ENCODE measurements at places on chromosomes 3 and 15.

GRCh38 chr15:88615303-88616107 is 5.6 kb upstream of the AEN start:
- no peak for DNase-seq

- DNase-seq = no peak
These were observed 60.5 kb upstream of the ETV5 start for GRCh38 chr3:186169379-186169778.

DNA sequence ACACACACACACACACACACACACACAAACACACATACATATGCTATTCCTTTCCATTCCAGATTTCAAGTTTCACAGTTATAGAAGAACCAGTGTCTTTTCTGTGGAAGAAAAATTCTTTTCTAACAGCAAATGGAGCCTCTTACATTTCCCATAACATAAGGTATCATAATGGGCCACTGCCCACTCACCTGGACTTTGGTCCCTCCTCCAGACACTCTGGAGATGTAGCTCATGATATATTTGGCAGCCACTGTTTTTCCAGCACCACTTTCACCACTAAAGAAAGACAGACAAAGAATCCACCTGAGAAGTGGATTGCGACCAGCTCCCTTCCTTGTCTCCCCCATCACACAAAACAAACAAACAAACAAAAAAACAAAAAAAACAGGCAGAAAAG is 29.8 kb downstream of the LDHAL6B start:
- no peak for DNase-seq

DNA sequence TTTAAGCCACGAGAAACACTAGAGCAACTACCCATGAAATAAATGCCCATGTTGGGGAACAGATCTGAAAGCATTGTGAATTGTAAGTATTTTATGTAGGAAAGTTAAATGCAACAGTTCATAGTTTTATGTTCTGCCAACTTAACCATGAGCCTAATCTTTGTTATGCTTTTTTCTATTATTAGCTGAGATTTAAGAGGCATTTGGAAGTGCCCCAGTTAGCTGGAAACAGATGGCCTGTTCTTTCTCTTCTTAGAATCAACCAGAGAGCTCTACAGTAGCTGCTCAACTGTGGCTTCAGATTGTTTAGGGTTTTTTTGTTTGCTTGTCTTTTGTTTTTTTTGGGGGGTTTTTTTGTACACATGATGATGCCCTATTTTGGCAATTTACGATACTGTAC is 284.4 kb downstream of the KCNH8 start:
- DNase-seq = no peak

- DNase-seq = no peak
These were observed 144.1 kb downstream of the LRRK1 start for GRCh38 chr15:101063212-101063611.

- no peak for DNase-seq
These were observed 999 bp downstream of the INSYN1 start for GRCh38 chr15:73751899-73752805.

DNA sequence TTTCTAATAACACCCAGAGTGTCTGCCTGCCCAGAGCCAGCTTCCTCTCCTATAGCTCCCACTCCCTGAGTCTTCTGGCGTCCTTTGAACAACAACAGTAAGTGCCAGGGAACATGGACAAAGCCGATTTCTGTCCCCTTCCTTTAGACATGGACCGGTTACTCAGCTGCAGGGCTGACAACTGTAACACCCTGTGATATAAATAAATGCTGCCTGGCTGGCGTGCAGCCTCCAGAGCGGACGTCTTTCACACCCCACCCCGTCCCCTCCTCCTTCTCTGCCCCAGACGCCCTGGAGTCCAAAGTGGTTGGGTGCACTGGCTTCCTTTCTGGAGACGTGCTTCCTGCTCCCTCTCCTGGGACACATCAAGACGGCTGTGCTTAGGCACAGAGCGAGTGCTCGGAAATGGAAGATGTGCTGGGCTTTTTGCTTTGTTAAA is 281.9 kb upstream of the LRRFIP2 start:
- no peak for DNase-seq

GRCh38 chr3:71509066-71509465 is 74.5 kb downstream of the FOXP1 start:
- DNase-seq = no peak

GRCh38 chr15:90184786-90185704 is 16.1 kb upstream of the SEMA4B start:
- peak; percentile 36 for DNase-seq

- no peak for DNase-seq
These were observed 118.3 kb downstream of the PROS1 start for GRCh38 chr3:93855401-93855800.

GRCh38 chr3:116316771-116317170 is 128.5 kb downstream of the LSAMP start:
- no peak for DNase-seq

DNA sequence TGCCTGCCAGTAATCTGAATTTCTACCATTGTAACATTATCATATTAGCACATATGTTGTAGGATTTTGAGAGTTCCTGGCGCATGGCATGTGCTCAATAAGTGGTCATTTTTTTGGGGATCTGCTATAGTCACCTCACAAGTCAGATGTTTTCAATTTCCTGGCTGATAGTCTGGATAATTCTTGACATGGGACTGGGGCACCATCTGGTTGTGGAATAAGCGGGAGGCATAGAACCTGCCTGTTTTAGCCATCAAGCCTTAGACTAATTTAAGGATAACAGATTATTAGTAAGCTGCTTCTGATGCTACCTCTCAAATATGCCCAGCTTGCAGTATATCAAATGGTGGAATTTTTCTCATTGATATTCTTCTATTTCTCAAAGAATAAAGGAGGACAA is 39.1 kb downstream of the GASK1A start:
- DNase-seq = no peak

GRCh38 chr3:172520301-172520831 is 2.9 kb downstream of the TNFSF10 start:
- DNase-seq = no peak

DNA sequence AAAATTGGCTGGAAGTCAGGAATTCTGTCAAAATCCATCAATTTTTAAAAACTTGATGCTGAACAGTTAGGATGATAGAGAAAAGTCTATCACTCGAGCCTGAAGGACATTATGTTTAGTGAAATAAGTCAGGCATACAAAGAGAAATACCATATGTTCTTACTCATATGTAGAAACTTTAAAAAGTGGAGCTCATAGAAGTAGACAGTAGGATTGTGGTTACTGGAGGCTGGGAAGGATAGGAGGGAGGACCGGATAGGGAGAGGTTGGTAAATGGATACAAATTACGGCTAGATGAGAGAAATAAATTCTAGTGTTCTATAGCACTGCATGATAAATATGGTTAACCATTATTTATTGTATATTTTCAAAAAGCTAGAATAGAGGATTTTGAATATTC is 389.5 kb upstream of the RASGRP1 start:
- DNase-seq = no peak

DNA sequence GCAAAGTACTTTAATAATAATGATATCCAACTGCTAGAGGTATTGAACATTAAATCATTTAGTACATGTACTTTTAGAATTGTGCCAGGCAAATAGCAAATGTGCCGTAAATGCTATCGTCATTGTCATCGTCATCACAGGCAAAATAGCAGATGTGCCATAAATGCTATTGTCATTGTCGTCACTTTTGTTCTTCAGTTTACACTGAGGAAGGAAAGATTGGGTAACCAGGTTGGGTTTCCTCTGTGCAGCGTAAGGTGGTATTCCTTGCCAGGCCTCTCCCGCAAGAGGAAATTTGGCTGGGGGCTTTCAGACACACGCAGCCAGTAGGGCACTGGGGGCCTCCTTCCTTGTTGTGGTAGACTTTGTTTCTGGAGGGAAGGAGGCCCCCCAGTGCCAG is 26.4 kb downstream of the ABHD17C start:
- DNase-seq = no peak

DNA sequence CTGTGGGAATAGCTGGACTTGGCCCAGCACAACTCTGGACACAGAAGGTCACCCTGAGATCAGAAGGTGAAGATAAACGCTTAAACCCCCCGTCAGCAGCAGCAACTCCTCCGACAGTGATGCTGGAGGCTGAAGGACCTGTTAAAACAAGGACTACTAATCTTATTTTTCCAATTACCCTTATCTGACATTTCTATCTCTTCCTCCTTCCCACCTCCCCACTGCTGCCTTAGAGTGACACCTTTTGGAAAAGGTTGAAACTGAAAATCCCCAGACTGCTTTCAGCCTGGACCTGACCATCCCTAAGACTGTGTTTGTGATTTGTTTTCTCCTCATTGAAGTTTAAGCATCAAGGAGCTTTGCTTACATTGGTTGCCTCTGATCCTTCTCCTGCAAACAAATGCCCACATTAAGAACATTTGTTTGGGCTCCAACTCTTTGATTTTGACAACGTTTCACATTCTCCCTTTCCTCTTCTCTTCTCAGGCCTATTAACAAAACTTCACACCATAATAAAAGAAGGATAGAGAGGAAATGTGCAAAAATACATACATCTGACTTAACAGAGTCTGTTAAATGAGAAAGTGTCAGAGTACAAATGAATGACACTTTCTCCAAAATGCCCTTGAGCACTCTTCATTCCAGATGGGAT is 410.6 kb upstream of the WNT5A start:
- DNase-seq = no peak

DNA sequence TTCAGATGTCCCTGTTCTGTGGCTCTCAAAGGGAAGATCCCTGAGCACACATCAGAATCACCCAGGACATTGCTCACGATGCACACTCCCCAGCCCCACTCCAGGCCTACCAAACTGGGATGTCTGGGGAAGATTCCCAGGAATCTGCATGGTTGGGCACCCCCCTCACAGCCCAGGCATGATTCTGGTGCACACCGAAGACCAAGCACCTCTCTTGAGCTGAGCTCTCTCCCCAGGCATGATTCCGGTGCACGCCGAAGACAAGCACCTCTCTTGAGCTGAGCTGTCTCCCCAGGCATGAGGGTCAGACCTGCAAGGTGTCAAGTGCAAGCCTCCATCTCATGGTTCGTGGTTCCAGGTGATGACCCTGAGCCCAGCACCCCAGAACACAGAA is 112.2 kb upstream of the MEF2A start:
- DNase-seq = no peak

- no peak for DNase-seq
These were observed 2.4 kb upstream of the LMCD1 start for GRCh38 chr3:8499181-8499611.

- no peak for DNase-seq
These were observed 24.6 kb downstream of the ACSBG1 start for GRCh38 chr15:78209646-78210348.

DNA sequence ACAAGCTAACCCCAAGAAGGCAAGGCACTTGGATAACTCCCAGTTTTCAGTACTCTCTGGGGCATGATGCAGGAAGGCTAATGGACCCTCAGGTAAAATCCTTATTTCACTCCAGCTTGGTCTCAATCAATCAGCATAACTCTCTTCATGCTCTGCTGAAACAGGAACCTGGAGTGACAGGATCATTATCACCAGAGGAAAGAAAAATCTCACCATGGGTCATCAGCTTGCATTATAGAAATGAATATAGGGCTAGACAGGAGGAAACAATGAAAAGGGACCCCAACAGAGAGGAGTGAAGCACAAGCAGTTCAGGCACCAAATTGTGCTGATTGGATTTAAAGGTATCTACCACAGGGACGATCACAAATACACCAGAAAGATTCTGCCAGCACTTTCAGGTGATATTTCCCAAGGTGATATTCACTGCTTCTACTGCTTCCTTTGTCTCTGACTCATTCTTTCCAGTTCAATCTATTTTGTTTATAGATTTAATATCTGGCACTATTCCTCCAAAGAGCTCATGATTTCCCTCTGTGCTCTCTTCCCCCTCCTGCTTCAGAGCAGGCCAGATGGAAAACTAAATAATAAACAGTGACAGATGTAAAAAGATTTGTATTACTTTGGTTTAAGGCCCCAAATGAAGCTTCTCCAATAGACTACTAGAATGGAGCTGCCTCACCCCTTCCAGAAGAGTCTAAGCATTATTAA is 22.9 kb upstream of the THUMPD3 start:
- DNase-seq = no peak

DNA sequence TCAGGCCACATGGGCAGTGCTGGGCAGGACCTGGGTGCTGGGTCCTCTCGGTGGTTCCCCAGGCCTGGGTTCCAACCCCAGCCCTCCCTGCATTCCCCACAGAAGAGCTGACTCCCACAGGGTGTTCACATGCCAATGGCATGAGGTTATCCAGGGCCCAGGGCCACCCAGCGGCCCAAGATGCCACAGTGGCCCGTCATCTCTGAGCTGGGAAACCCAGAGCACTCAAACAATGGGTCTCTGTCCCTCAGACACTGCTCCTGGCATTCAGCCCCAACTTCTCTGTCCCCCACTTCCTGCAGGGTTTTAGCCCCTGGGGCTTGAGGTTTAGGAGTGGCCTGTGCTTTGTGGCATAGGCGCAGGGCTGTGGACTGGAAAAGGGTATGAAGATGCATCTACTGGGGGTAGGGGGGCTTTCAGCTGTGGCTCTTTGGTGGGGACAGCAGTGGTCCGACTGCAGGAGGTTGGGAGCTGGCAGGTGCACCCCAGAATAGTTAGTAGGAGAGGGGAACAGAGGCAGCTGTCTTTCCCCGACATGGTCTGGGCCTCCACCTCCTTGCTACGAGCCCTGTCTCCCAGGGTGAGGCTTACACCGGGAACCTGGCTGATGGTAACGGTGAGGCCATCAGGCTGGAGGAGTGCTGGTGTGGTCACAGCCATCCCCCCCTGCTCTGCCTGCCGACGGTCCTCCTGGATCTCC is 1.7 kb downstream of the CCDC9B start:
- no peak for DNase-seq

DNA sequence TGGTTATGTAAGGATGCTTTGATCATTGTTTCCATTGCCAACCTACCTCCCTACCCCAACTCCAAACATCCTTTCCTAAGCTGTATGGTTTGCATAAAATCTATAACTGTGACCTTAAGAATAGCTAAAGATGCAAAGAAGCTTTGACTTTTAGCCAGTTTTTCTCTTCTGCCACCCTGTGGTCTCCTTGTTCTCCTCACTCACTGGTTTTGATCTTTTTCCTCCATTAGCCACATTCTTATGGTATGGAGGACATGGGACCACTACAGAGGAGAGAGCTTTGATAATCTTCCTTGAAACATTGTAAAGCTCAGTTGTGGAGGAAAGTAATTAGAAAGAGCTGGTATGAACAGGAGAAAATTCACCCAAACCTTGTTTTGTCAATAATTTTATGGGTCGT is 115.9 kb downstream of the NEK11 start:
- DNase-seq = no peak

- no peak for DNase-seq
These were observed 342.7 kb downstream of the PTPRG start for GRCh38 chr3:61903931-61904657.

DNA sequence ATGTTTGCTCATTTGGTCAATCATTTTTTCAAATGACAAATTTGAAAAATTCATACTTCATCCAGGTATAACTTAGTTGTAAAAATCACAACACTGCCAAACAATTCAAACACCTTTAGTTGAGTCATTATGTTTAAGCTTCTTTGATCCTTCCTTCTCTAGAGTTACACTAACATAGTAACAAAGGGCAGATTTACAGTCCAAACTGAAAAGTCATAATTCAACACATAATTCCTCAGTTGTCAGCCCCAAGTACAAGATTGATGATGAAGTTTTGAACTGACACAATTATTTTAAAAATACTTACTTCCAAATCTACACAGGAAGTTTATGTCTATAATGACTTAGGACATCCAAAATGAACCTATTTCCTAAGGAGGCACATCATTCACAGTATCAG is 264.1 kb downstream of the LSAMP start:
- no peak for DNase-seq
